Neural crest cell (in vitro differentiated cells): ENCODE measurements at places on chromosomes 3 and 15.

- DNase-seq, result peak; percentile 16
Observed at GRCh38 chr3:19947549-19948225, 790 bp downstream of the RAB5A start.

DNA sequence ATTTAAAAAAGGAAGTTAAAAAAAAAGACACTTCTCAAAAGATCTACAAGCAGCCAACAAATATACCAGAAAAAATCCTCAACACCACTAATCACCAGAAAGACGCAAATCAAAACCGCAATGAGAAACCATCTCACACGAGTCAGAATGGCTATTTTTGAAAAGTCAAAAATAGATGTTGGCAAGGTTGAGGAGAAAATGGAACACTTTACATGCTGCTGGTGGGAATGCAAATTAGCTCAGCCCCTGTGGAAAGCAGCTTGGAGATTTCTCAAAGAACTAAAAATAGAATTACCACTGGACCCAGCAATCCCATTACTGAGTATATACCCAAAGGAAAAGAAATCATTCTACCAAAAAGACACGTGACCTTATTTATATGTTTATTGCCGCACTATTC, 574.7 kb upstream of the ADAMTS9 start:
- DNase-seq, result no peak

GRCh38 chr3:124997303-124998246, 58.2 kb downstream of the HEG1 start:
- no peak for DNase-seq

GRCh38 chr3:76912841-76913383, 127.0 kb upstream of the ROBO2 start:
- no peak for DNase-seq

GRCh38 chr15:41019174-41019573, 65.9 kb downstream of the CHAC1 start:
- no peak for DNase-seq

DNA sequence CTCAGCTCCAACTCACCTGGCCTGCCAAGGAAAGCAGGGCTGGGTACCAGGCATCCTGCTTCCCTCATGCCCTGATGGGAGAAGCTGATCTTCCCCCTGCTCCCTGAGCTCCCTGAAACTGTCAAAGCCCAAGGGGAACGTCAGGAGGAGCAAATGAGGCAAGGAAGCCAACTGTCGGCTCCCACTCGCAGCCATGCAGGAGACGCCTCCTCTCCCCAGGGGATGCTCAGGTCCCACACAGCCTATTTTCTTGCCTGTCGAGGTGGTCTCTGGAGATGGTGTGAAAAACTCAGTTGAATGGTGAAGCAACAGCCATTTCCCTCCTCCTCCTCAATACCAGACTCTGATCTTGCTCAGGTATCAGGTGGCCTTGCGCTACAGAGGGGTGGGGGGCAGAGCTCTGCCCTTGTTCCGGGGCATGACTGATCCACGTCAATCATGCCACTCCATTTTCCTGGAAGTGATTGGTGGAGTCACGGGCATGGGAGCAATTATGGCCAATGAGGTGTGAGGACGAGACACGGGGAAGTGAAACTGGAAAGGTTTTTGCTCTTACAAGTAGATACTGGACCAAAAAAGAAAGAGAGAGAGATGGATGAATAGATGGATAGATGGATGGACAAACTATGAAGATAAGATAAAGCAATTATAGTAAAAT, 58.2 kb downstream of the SLC6A1 start:
- no peak for DNase-seq

GRCh38 chr3:48475188-48475587, 28.7 kb downstream of the ATRIP start:
- no peak for DNase-seq

GRCh38 chr15:66912001-66912400, 153.4 kb upstream of the SMAD3 start:
- DNase-seq, result no peak

DNA sequence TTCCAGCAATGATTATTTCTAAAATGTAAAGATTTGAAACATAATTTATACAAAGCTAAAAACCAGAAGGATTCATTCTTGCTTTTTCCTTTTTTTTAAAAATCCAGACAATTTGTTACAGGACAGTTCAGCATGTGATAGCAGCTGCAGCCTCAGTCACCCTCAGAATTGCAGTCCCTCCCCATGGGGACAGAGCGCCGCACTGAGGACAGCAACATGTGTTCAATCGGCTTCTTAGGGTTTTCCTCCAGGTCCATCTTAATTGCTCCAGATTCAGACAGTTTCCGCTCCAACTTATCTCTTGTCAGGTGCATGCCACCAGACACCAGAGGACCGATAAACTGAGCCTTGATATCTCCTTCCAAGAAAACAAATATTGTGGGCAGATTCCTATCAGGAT, 134.9 kb upstream of the TBC1D5 start:
- DNase-seq, result no peak

DNA sequence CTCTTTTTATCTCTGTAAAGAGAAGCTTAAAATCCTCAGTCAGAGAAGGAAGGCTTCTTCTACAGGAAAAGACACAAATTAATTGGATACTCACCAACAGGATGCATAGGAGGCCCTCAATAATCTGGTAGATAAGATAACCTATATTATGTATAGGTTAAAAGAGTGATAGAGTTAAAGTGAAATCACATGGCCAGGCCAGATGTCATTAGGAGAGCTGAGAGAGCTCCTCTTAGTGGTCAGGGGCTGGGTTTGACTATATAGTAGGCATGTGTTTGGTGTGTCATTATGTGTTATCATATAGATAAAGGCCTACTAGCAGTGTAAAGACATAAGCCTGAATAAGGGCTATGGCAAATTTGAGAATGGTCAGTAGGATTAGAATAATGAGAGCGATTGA, 479.3 kb downstream of the EPHA3 start:
- DNase-seq, result no peak
